ENCODE measurements at places on chromosomes 7 and 10.

- no peak for DNase-seq
Observed at GRCh38 chr7:131543298-131543697, 13.1 kb downstream of the PODXL start.

DNA sequence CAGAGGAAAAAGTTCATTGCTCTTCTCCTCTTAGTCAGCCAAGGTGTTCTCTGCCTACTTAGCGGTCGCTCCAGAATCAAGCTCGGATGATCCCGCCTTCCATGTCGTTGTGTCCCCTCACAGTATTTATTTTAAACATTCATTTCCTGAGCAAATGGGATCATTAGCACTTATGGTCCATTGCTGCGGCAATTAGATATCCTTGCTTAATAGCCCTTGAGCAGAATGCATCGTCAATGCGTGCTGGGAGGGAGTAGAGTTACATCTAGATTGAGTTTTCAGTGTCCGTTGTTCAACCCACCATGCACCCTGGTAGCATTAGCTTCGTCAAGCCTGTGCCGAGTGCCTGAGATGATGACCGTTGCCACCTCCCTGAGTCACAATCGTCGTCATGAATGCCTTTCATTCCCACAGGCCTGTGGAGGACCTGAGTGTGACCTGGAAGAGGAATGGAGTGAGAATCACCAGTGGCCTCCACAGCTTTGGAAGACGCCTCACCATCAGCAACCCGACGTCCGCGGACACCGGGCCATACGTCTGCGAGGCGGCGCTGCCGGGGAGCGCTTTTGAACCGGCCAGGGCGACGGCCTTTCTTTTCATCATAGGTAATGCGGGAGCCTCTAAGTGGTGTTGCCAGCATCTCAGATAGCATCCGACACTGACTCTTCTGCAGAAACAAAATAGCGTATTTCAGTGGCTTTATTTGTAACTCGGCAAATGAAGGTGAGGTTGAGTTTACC is 650.4 kb downstream of the SDK1 start:
- DNase-seq = no peak

GRCh38 chr7:149209518-149210269 is 14.3 kb downstream of the ZNF282 start:
- peak; percentile 1 for DNase-seq

- DNase-seq = no peak
Observed at GRCh38 chr10:94353336-94353735, 9.4 kb downstream of the NOC3L start.

GRCh38 chr7:33091111-33091531 is 18.1 kb downstream of the RP9 start:
- DNase-seq = no peak

- peak; percentile 93 for DNase-seq
Observed at GRCh38 chr10:74058071-74058470, 60.2 kb downstream of the VCL start.

- peak; percentile 74 for DNase-seq
Observed at GRCh38 chr10:14507176-14507575, 176.5 kb upstream of the FRMD4A start.

DNA sequence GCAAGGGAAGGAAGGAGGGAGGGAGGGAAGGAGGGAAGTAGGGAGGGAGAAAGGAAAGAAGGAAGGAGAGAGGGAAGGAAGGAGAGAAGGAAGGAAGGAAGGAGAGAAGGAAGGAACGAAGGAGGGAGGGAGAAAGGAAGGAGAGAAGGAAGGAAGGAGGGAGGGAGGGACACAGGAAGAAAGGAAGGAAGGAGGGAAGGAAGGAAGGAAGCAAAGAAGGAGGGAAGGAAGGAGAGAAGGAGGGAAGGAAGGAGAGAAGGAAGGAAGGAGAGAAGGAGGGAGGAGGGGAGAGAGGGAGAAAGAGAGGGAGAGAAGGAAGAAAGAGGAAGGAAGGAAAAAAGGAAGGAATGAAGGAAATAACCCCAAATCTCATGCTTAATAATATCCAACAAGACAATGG is 630.6 kb downstream of the GRID1 start:
- no peak for DNase-seq

GRCh38 chr7:26657206-26657641 is 207.2 kb downstream of the SKAP2 start:
- DNase-seq = no peak

- DNase-seq = no peak
Observed at GRCh38 chr7:131032786-131033185, 294.9 kb upstream of the MKLN1 start.

DNA sequence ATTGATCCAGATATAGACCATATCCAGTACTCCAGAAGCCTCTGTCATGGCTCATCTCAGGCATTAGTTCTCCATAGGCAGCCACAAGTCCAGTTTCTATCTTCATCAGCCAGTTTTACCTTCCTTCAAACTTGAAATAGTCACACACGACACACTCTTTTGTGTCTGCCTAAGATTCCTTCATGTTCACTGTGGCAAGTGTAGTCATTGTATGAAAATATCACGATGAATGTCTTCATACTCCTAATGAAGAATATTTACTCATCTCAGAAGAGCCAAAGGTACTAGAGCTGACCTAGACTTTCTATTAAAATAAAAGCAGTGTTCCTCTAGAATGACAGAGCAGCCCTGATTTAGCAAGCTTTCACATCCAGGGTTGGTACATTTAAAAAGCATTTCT is 230.7 kb downstream of the SNX13 start:
- DNase-seq = no peak

- peak; percentile 37 for DNase-seq
Observed at GRCh38 chr10:58513188-58514110, 777 bp downstream of the BICC1 start.

DNA sequence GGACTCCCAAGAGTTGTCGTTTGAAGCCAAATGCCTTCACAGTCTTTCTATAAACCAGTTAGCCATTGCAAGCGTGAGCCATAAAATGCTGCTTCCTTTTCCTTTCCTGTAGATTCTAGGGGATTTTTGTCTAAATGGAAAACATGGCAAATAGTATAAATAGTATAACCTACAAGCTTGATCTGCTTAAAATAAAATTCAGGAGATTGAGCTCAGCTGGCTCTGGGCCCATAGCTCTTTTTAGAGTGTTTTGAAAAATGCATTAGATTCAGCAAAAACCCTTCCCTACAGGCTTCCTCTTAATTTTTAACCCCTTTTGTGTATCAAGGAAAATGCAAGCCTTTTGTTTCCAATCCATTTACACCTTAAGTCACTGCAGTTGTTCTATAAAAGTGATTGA is 190.1 kb upstream of the GDF10 start:
- DNase-seq = no peak

GRCh38 chr7:112290065-112290464 is 83.6 kb downstream of the ZNF277 start:
- no peak for DNase-seq

DNA sequence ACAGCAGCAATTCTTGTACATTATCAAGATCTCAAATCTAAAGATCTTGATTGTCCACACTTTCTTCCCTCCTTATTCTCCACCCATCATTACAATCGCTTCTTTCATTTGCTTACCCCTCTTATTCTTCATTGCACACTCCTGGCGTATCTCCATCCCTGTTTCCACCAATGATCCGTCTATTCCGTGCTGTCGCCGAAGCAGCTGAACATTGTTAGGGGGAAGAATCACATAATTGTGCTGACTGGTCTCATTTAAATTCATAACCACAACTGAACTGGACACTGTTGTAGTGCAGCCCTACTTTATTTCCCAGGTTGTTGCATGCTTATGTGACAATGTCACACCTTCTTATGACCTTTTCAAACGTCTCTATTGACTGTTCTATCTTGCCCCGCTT is 18.9 kb upstream of the NRP1 start:
- no peak for DNase-seq

GRCh38 chr7:135098391-135098790 is 49.5 kb upstream of the TMEM140 start:
- no peak for DNase-seq

GRCh38 chr10:128044961-128045832 is 81.0 kb downstream of the MKI67 start:
- DNase-seq = no peak

- no peak for DNase-seq
Observed at GRCh38 chr10:115941361-115941771, 331.6 kb downstream of the GFRA1 start.

DNA sequence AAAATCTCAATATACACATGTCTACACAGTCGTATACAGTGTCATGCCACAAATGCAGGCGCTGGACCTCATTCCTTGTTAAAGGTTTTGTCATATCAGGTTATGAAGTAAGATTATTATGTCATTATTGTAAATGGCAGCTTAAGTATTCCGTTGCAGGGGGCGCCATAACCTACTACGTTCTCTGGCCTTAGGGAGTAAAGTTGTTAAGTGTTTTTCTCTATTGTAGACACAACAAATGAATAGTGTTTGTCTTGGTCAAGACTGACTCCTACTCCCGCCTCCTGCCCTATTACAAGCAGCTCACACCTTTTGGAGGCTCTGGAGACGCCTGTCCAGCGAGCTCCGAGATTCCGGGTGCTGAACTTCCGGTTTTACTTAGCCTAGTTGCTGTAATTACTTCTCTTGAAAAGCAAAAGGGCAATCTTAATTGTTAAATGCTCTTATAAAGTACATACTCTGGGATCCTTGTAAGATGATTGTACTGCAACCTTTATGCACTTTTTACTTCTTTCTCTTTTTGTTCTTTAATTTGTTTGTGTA is 994 bp downstream of the GATAD1 start:
- DNase-seq = peak; percentile 59

- DNase-seq = no peak
Observed at GRCh38 chr10:91556691-91557566, 75.9 kb downstream of the PPP1R3C start.

- no peak for DNase-seq
Observed at GRCh38 chr10:48199580-48200377, 74.7 kb downstream of the FRMPD2 start.

DNA sequence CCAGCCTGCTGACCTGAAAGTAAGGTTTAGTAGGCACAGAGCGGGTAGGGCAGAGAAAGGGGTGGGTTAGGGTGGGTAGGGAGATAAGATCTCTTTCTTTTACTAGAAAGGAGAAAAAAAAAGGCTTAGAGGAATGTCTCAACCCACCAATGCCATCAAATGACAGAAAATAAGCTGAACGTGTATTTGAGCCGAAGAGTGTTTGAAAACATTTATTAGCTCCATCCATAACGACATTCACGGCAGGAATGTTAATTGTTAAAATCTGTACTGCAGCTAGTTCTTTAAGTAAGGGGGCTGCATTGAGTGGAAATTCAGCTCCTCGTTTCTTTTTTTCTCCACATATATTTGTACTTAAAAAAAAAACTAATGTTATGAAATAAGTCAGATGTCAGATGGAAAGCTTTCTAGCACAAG is 63.7 kb upstream of the ARID5B start:
- no peak for DNase-seq

DNA sequence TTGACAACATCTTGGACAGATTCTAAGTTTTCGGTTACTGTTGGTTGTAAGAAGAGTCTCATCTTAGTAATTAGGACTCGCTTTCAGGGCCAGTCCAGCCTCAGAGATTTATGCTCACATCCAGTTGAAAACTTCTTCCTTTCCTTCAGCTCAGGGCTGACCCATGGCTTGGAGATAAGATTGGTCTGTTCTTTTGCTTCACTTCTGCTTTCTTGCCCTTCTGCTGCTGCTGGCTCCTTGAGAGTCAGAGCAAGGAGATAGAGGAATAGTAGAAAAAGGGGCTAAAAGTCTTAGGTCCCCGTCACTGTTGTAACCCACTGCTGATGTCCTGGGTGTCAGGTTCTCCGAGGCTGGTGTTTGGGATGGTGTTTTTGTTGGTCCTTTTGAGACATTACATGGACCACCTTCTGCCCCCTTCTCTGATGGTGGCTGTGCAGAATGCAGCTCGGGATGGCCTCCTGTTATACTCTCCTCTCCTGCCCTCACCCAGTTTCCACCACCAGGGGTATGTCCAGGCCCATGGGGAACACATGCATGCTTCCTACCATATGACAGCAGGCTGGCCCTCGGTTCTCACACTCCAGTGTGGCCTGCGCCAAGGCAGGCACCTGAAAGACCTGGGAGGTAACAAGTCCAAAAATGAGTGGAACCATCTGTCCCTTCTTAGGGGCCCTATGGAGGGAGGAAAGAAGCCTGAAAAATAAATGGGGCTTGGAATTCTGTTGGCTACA is 67.8 kb upstream of the PCBD1 start:
- DNase-seq = no peak

DNA sequence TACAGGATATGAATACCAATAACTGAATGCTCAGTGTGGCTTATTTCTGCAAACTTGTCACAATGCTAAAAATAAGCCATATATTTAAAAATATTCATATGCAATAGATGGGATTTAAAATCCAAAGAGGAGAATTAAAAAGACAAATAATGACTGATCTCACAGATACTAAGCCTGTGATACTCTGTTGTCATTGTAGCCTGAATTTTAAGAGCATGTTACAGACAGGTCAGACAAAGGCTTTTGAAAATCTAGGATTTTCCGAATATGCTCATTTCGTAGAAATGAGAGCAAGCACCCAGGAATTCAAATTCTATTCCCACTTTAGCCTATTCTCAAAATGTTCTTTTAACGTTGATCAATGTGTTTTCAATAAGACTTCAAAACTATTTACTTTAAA is 269.7 kb downstream of the PCDH15 start:
- DNase-seq = no peak

- DNase-seq = no peak
Observed at GRCh38 chr7:66927348-66927948, 6.4 kb downstream of the TMEM248 start.

GRCh38 chr7:82729172-82730030 is 285.8 kb upstream of the CACNA2D1 start:
- DNase-seq = peak; percentile 37

GRCh38 chr7:43492896-43493295 is 90.0 kb upstream of the STK17A start:
- no peak for DNase-seq

DNA sequence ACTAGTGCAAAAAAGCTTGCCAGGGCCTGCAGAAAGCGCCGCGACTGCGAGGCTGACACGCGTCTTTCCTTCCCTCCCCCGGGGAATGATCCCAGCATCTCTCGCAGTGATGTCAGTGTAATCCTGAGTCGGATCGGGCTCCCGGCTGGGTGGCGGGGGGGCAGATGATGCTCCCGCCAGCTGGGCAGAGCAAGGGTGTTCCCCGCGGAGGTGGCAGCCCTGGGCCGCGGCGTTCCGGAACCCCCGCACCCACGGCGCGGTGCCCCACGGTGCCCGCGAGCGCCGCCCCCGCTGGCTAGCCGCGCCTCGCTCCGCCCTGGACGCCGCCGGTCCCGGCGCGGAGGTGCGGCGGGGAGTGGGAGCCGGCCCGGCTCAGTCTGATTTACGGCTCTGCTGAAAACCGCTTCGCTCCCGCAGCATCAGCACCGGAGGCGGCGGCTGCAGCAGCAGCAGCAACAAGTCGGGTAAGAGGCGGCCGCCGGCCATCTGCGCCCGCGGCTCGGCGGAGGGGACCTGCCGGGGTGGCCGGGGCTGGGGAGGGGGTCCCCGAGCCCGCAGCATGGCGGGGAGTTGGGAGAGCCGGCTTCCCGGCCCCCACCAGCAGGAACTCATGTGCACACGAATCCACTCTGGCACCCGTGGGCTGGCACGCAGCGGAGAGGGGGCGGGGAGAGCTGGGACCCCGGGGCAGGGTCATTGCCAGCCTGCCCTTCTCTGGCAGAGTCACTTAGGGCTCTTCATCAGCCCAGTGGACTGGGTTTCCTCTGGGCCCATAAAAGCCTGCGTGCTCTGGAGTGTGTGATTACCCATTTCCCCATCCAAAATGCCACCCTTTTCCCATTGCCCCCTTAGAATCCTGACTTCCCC is at the start of gene ZNF365:
Gene ZNF365, plus strand, starts transcription at position 375 of the 867 bp plus-strand sequence. CDS start 1,825 bp downstream, outside the sequence.
- DNase-seq = no peak

- no peak for DNase-seq
Observed at GRCh38 chr10:124522131-124522932, 60.7 kb downstream of the LHPP start.

- DNase-seq = peak; percentile 44
Observed at GRCh38 chr10:59240582-59241183, 64.2 kb downstream of the PHYHIPL start.
